ENCODE measurements at places on chromosomes 5 and 9.

- DNase-seq = no peak
These were observed 54.2 kb downstream of the DENND4C start for GRCh38 chr9:19284729-19285128.

DNA sequence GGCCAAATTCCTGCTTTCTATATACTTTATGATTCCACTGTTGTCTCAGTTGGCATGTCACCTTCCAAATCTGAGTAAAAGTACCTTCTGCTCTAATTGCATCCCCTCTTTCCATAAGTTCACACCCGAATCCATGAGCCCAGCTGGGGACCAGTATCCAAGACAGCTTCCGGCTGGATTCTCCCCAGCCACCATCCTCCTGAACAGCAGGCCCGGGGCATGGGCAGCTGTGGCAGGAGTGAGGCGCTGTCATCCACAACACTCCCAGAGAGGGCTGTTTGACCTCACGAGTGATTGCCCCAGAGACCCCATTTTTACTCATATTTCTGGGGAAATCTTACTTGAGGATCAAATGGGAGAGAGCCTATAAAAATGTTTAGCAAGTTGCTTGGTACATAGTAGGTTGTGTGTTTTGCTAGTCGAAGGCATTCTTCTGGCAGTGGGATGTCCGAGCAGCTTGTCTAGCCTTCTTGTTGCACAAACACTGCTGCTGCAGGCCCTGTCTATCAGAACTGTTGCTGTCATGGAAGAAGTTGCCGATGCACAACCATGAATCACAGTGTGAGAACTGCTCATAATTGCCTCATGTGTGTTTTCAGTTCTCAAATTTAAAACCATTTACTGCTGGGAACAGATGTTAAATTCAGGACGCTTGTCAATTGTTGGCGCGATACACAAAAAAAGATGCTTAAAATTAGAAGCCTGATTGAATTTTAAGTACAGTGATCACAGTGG lies 93.8 kb downstream of the HSPA4 start:
- no peak for DNase-seq

- no peak for DNase-seq
These were observed 15.5 kb upstream of the TCOF1 start for GRCh38 chr5:150341989-150342388.

DNA sequence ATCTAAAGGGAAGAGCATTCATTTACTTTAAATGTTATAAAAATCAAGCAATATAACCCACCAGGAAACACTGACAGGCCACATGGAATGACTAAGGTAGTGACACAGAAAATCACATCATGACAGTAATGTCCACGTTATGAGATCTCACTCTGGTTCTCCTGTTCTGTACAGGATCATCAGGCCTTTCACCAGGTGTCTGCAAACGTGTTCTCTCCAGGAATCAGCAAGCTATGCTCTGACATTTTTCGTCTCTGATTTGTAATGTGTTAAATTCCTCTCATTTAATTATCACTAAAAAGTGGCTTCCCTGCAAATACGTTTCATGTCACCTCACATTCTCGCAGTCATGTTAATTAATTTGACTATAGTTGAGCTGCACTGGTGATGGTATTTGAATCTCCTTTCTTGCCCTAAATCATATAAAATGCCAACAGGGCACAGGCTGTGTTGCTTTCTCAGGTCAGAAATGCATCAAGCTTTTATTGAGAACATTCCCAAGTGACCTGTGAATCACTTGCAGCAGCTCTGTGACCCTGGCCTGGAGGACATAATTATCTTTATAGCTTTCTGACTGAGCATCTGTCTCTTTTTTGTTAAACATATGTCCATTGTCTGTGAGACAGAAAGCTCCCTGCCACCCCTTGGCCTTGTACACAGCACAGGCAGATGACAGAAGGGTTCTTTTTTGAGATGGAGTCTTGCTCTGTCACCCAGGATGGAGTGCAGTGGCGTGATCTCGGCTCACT lies 196.2 kb downstream of the DIRAS2 start:
- DNase-seq = no peak

DNA sequence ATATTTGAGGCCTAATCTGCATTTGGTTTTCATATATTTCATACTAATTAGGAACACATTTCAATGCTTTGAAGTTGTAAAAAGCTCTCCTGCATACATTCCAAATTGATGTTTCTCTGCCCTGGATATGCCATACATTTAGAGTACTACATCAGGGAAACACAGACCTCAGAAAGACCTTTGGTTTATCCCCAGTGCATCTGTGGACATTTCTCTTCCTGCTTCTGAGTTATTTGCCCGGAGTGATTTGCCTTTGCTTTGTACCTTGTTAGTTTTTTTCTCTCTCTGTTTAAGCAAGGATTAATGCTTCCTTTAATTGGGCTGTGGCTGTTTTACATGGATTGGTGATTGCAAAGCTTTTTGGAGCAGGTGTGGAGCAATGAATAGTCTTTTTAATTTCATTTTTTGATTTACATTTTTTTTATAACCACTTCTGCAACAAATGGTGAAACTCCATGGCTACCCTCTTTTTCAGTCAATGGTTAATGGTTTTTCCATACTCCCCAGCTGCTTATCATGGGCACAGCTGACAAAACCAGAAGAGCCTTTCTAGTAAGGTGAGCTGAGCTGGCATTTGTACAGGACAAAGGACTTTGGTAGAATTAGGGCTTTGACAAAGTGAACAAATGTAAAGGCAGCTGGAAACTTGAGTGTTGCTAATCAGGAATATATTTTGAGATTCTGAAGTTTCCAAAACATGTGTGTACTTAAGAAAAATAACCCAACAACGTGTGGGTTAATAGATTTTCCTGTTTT lies 54.2 kb downstream of the ZSWIM6 start:
- no peak for DNase-seq

DNA sequence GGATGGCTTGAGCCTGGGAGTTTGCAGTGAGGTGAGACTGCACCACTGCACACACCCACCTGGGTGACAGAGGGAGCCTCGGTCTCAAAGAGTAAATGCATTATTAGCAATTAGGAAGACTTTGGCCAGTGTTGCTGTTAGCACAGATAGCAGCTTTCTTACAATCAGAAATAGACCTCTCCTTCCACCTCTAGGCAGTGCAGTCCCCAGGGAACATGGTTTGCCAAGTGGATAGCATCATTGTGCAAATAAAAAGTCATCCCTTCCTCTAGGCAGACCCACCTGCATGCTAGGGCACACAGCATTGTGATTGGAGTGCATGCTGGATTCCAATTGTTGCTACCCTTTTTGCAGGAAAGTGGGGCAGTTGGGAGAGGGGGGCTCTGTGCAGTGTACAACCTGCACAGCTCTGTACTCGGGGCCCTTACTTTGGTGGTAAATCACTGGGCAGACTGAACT lies 77.9 kb upstream of the KLF9 start:
- no peak for DNase-seq

GRCh38 chr5:136016945-136017530 lies 11.8 kb upstream of the TGFBI start:
- no peak for DNase-seq

GRCh38 chr5:177269976-177270375 lies 33.5 kb downstream of the RAB24 start:
- no peak for DNase-seq

DNA sequence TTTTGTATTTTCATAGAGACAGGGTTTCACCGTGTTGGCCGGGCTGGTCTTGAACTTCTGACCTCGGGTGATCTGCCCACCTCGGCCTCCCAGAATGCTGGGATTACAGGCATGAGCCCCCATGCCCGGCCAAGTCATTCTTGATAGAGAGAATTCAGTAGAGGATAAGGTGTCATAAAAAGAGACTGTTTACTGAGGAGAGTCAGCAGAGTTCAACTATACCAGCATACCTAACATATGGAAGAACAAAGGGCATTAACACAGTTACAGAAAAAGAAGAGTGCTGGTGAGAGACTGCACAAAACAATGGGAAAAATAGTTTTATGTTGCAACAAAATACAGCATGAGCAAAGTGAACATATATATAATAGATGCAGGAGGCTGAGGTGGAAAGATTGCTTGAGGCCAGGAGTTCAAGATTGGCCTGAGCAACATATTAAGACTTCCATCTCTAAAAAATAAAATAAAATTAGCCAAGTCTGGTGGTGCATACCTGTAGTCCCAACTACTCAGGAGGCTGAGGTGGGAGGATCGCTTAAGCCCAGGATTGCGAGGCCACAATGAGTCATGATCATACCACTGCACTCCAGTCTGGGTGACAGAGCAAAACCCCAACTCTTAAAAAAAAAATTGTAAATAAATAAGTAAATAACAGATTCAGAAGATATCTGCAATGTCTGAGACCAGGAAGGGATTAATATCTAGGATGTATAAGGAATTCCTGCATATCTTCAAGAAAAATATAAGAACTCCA lies 19.5 kb downstream of the B4GALT1 start:
- DNase-seq = no peak

- no peak for DNase-seq
These were observed 61.0 kb downstream of the TRIO start for GRCh38 chr5:14204011-14204670.

DNA sequence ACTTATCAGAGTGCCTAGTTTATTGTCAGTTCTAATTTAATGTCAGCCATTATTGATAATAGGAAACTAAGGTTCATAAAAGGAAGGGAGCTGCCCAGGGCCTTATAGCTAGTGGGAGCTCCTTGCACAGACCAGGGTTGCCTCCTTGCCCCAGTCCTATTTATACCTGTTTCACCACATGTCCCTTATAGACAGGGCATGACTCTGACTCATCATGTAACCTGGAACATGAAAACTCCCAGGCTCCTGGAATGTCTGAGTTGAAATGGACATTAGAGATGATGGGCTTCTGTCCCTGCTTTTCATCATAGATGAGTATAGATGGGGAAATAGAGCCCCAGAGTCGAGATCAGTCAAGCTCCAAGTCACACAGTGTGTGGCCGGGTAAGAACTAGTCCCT lies 21.1 kb downstream of the FAT2 start:
- no peak for DNase-seq

- DNase-seq = no peak
These were observed 69.4 kb downstream of the NPR3 start for GRCh38 chr5:32780508-32780919.

- no peak for DNase-seq
These were observed 77.6 kb upstream of the NR4A3 start for GRCh38 chr9:99744132-99744531.

GRCh38 chr5:107669096-107670031 lies 1.4 kb downstream of the EFNA5 start:
- no peak for DNase-seq

- DNase-seq = no peak
These were observed 784 bp downstream of the MAMDC4 start for GRCh38 chr9:136852664-136853595.

DNA sequence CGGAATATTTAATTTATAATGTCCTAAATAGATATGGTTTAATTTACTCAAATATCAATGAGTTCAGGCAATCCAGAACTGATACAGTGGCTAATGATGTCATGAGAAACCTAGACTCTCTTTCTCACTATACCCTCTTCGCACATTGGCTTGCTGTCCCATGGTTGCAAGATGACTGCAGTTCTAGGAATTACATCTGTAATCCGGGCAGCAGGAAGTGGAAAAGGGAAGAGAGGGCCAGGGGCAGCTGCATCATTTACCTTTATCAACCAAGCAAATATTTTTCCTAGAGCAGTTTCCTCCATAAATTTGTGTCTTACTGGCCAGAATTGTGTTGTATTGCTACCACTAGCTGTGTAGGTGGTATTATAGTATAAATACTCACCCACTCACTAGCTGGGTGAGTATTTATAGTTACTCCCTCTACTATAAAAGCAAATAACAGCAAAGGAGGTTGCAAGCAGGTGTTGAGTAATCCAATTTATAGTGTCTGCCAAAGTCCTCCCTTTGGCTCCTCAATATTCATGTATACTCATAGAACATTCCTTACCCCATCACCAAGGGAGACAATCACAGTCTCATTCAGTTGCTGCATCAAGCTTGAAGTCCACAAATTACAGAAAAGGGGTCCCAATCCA lies 168.8 kb downstream of the DROSHA start:
- no peak for DNase-seq

GRCh38 chr5:2300861-2301574 lies 418.3 kb upstream of the IRX4 start:
- DNase-seq = no peak

- peak; percentile 20 for DNase-seq
These were observed 27.9 kb upstream of the BASP1 start for GRCh38 chr5:17189381-17190036.

GRCh38 chr5:134171972-134172371 lies 4.8 kb downstream of the SKP1 start:
- DNase-seq = no peak

GRCh38 chr5:171437286-171437821 lies 17.9 kb downstream of the FGF18 start:
- DNase-seq = no peak

DNA sequence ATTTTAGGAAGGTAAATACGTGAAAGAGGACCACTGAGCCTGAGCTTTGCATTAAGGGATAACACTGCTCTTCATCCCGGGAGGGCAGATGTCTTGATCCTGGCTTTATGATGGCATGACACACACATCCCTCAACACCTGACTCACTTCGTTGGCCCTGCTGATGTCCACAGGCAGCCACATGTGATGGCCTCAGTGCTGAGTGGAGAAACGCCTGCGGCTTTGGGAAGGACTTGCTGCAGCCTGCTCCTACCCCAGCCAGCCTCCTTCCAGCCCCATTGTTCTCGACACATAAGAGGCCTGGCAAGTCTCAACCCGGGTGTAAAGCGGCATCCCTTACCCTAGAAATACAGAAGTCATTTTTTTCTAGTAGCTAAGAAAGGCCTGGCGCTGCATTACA lies 169.0 kb downstream of the SYK start:
- DNase-seq = no peak

DNA sequence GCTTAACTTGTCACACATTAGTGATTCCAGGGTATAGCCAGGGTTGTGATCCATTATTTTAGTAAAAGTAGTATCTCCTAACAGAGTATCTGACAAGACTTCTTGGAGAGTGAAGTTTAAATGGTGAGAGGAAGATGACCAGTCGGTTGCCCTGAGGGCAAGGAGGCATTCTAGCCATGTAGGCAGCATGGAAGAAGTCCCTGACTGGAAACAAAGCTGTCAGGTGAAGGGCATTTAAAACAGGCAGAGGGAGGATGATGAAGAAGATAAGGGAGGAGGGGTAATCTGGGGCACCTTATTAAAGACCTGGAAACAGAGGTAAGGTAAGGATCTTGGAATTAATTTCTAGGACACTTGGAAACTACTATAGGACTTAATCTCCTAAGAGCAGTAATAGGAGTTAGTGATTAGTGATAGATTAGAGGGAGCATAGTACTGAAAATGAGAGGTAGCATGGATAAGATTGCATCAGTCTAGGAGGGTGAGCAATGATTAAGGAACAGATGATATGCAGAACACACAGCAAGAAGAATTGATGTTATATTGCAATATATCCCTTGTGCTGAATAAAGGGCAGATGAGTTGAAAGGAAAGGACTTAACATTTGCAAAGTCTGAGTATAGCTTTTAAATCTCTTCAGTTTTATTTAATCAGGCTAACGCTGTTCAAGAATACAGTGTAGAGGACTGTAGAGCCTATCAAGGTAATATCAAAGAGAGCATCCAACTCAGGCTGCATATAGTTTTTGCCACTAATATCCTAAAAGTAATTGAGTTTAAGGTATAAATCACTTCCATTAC lies 9.6 kb downstream of the KIF2A start:
- no peak for DNase-seq

Measured in CD4-positive, alpha-beta T cell (primary cell).